CD14-positive monocyte (primary cell): ENCODE measurements at places on chromosomes 16 and 17. TPM values are rescaled to one million over a fixed set of nuclear protein-coding genes. Genes with fewer than 3 reads are reported as not detected.

DNA sequence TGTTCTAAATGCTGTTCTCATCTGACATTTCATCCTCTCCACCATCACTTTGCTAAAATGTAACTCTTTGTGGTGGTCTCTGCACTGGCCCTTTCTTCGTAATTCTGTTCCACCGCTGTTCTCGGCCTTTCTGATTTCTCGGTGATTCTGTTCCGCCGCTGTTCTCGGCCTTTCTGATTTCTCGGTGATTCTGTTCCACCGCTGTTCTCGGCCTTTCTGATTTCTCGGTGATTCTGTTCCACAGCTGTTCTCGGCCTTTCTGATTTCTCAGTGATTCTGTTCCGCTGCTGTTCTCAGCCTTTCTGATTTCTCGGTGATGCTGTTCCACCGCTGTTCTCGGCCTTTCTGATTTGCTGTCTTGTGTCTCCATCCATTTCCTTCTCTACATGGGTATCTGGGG lies 12.3 kb downstream of the FOXF1 start:
- no peak for DNase-seq

GRCh38 chr16:22300427-22301071 lies 3.3 kb downstream of the POLR3E start:
- DNase-seq = no peak

DNA sequence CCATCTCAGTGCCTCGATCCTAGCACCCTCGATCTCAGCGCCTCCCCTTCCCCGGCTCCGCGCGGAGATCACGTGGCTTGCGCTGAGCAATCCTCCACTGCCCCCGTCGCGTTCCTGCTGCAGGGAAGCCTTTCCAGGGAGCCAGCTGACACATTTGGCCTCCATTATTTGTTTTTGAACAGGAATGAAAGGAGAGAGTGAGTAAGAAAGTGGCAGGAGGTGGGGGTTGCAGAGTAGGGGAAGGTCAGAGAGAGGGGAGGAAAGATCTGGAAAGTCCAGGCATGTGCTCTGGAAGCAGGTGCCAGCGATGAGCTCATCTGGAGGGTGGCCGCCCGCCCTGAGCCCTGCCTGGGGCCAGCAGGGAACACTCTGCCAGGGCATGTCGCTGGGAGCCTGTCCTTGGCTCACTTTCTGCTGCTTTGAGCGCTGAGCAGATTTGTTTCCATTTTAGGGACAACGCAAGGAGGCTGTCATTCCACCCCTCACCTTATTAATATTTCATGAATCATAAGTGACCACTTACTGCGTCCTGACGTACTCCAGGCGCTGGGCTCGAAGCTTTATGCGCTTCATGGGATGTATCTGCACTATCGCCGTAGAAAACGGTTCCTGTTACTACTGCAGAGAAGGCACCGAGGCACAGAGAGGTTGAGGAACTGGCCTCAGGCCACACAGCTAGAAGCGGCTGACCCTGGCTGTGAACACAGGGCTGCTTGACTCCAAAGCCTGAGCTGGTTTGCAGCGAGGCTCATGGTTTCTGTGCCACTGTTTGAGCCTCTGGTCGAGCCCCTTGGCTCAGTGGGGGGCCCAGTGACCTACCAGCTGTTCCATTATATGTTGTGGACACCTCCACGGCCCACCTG lies 283.1 kb downstream of the SEC14L1 start:
- no peak for DNase-seq

DNA sequence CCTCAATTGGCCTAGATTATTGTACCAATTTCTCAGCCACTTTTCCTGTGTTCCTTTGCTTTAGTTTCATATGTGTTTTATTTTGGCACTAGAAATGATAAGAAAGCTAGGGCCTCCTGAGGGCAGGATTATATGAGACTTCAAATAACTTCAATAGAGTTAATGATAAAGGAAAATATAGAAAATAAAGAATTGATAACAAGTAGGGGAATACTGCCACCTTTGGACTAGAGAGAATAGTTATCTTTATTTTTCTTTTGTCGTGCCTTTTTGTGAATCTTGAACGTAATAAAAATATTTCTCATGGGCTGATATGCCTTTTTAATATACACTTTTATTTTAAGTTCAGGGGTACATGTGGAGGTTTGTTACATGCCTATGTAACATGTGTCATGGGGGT lies 29.3 kb upstream of the RBL2 start:
- no peak for DNase-seq

DNA sequence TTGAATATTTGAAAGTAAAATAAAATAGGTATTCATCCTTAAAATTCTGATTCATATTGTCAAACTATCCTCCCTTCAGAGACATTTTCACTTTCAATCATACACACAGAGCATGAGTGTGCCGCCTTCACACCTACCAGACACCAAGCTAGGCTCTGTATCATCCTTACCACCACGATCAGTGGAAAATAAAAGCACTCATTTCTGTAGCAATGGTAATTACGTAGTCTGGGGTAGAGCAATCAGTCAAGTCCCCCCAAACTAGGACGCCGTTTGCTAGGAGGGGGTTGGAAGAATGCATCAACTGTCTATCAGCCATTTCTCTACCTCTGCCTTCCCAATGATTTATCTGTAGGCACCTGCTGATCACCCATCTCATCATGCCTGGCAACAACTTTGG lies 84.6 kb upstream of the GRIN2A start:
- DNase-seq = no peak

GRCh38 chr17:73197161-73197560 lies 4.3 kb downstream of the COG1 start:
- no peak for DNase-seq

DNA sequence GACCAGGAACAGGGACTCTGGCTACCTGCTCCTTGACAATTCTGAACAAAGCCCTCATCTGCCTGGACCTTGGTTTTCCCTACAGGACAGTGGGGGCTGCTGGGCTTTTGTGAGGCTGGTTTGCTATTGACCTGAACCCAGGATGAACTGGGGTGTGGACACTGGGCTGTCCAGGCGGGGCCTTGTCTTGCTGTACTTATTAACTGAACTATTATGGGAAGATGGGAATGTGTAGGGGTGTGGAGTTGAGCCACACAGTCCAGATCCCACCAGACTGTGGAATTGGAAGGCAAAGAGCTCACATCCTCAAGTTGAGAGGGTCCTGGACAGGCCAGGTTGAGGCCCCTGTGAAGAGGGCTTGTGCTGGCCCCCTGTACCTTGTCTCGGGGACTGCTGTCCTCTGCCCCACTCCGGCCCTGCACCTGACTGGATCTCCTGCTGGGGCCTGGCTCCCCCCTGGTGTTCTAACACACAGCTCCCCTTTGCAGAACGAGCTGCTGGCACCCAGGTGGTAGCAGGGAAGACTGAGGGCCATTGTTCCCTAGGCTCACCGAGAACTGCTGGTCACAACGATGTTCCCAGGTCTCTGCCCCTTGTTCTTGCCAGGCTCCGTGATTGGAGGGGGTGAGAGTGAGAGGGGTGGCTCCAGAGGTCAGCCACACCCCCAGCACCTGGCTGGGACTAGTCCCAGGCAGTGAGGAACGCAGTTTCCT lies 51.8 kb upstream of the CDC42EP4 start:
- no peak for DNase-seq

Gene ZACN
- 0.09 TPM in 1 of 2 replicates, not detected in the other for polyA plus RNA-seq

Gene TVP23A
- 0.06 TPM for polyA plus RNA-seq

GRCh38 chr17:1787301-1787902 lies 25.5 kb downstream of the SERPINF1 start:
- DNase-seq = no peak

DNA sequence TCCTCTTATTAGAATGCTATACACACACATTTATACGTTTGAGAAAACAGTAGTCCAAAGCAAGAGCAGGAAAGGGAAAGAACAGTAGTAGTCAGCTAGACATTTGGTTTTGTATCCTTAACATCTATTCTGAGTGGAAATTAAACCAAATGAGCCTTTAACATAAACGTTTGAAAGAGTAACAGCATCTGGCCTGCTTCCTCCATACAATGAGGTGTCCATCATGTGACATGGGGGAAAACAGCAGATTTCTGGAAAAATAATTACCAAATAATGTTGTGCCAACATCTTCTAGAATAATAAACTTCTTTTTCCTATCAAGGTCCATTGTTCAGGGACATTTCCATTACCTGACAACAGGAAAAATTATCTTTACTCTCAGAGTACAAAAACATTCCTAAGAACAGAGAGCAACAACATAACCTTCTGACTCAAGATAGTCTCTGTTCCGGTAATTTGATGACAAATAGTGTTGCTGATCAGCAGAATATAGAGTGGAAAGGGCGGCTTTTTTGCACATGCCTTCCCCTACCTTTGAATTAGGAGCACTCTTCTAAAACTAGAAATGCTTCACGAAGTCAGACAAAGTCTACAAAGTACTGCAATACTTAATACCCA lies 20.2 kb downstream of the CYTH1 start:
- DNase-seq = no peak

Gene TRAF4
- 1.0 TPM for polyA plus RNA-seq

Gene NPIPB6
- 0.17 TPM for polyA plus RNA-seq

DNA sequence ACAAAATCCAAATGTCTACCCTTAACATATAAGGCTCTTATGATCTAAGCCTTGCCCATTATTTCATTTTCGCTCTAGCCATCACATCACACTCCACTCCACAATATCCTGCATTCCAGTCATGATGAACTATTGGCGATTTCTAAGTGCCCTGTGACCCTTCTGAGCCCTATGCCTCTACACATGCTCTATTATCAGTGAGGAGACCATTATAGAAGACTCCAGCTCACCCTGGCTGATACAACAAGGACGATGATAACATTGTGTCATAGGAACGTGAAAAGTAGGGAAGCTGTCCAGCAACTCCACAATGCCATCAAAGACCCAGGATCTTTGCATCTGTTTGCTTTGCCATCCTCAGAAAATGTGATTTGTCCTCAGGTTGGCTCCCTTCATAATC lies 29.6 kb upstream of the GNAO1 start:
- no peak for DNase-seq

Gene SLC13A2
- polyA plus RNA-seq = not detected

Gene KRTAP2-3
- not detected for polyA plus RNA-seq

Gene KRT36
- 0.24 TPM for polyA plus RNA-seq

DNA sequence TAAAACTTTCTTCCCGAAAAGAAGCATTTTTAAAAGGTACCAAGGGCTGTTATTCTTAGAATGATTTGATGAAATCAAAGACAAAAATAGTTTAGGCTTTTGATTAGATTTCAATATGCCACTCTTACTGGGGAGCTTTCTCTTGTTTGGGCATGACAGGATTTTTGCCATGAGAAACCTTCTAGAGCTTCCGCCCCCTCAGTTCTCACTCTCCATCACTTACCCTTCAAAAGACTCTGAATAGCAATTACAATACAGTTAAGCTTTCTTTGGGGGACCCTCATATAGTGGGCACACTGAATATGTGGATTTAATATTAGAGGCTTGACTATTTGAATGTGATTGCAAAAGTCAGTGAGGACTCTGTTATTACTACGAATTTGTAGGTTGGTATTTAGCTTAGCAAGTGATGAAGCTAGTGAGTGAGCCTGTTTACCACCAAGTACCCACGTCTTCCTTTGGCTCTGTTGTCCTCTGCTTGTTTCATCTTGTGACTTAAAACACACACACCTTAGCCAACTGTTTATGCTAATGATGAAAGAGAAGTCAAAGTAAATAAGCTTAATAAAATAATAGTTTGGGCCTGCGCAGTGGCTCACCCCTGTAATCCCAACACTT lies 158.7 kb upstream of the TBX2 start:
- DNase-seq = no peak
